ENCODE measurements at places on chromosomes 7 and 10.

DNA sequence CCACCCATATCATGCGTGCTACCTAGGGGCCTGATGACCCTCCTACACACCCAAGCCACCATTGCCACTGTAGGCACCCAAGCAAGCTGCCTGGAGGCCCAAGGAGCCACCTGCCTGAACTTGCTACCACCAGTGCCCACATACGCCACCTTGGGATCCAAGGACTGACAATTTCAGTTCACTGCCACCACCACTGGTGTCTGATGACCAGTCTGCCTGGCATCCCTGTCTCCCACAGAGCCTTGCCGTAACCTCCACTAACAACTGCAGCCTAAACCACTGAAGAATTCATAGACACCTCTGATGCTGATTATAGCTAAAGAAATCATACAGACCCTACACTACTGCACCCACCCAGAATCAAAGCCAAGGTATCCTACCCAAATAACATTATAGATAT lies 58.8 kb downstream of the TMEM178B start:
- DNase-seq, result no peak

DNA sequence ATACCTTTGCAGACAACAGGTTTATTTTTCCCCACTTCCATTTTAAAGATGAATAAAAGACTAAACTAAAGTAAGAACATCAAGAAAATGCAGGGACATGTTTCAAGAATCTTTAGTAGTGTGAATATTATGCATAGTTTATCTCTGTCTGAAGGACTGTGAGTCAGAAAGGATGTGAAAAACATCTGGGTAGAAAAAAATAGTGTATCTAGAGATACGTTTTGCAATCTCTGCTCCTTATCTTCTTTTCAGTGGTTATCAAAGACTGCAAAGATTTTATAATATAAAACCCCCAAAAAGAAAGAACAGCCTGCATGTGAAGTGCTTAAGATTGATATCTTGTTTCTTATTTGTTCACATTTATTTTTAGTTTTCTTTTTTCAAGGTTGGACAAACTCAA lies 101.9 kb upstream of the ARHGAP21 start:
- no peak for DNase-seq

DNA sequence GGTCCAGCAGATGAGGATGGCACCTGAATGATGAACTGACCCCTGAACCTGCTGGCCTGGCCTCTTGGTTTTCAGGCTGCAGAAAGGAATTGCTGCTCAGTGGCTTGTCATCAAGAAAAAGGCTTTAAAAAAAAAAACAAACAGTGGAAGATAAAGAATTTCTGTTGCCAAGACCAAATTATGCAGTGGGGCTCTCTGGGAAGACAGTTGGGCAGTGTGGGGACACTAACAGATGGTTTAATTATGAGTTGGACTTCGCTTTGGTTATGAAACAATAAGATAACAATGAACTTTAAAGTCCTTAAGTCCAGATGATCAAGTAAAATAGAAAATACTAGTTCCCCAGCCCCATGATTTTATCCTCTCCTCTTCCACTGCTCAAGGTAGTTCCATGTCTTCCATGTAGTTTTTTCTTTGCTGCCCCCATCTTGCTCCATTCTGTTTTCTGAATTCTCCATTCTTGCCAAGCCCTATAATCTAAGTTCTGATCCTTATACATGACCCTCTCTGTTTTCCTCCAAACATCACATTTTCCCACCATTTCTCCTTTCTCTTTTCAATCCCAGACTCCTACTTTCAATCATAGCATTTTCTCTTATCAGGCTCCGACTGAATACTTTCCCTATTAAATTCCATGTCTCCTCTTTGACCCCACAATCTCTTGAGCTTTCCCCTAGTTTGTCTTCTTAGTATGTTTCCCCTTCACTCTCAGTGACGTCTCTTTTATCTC lies 52.6 kb downstream of the ANK3 start:
- no peak for DNase-seq

- DNase-seq, result no peak
Measured at GRCh38 chr7:115094163-115094562, 172.3 kb downstream of the MDFIC start.

- no peak for DNase-seq
Measured at GRCh38 chr7:84368122-84368521, 173.5 kb upstream of the SEMA3A start.

- DNase-seq, result no peak
Measured at GRCh38 chr10:31942892-31943291, 14.3 kb upstream of the ARHGAP12 start.

DNA sequence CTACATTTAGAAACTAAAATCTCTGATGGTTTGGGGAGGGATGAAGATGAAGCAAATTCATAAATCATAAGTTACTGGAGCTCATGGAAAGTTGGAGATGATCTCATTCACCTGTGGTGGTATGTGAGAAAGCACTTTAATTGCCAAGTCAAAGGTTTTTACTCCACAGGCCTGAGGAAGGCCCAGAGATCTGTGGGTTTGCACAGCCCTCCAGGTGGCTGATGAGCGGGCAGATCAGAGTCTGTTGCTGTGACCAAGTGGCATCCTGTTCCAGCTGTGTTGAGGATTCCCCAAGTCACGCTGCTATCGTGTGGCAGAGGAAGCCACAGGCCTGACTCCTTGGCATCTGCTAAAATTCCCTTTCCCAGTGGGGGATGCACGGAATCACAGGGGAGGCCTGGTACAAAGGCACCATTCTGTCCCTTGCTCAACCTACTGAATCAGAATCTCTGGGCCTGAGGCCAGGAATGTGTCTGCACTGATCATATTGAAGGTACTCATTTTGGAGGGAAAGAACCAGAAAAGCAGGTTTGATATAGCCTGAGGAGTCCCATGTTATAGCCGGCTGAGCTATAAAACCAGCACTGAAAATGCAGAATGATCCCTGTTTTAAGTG lies 19.7 kb upstream of the DDC start:
- no peak for DNase-seq

DNA sequence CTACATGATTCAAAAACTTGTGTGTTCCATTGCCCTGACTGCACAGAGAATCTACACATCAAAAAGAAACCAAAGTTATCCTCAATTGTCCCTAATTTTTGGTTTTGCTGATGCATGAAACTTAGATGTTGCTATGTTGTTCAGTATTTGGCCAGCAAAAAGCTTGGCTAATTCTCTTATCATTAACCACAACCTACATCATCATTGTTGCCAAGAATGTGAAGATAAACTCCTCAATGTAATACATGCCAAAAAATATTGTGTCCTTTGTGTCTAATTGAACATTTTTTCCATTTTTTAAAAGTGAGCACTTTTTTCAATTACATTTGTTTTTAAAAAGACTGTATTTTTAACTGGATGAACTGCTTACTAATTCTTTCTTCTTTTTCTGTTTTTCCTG lies 268.0 kb upstream of the SEMA3D start:
- DNase-seq, result no peak

GRCh38 chr10:129779126-129780111 lies 184.7 kb downstream of the EBF3 start:
- DNase-seq, result no peak

GRCh38 chr7:135745703-135746312 lies 2.8 kb downstream of the FAM180A start:
- no peak for DNase-seq
